HFFc6 (cell line): ENCODE measurements at places on chromosomes 3 and 15.

GRCh38 chr15:87826119-87826747 lies 430.3 kb downstream of the NTRK3 start:
- DNase-seq: no peak

DNA sequence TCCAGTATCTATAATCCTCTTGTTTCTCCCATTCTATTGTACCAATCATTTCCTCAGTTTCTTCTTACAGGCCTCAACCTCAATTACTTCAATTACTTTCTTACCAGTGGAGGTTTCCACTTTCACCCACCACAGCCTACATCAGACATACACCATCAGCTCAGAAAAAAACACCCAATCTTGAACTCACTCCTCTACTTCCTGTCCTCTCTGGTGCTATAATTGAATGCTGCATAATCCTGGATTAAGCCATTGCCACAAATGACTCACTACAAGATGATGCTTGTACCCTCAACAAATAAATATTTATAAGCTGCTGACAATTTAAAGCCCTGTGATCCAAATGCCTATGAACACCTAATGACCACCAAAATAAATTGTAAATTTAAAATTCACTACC lies 18.5 kb downstream of the RYK start:
- peak; percentile 36 for DNase-seq

- no peak for DNase-seq
These were observed 11.9 kb downstream of the ABHD6 start for GRCh38 chr3:58249358-58250092.

GRCh38 chr3:84096188-84096587 lies 862.6 kb upstream of the CADM2 start:
- DNase-seq: no peak

- DNase-seq: no peak
These were observed 28.6 kb downstream of the CLDN1 start for GRCh38 chr3:190293621-190294020.

DNA sequence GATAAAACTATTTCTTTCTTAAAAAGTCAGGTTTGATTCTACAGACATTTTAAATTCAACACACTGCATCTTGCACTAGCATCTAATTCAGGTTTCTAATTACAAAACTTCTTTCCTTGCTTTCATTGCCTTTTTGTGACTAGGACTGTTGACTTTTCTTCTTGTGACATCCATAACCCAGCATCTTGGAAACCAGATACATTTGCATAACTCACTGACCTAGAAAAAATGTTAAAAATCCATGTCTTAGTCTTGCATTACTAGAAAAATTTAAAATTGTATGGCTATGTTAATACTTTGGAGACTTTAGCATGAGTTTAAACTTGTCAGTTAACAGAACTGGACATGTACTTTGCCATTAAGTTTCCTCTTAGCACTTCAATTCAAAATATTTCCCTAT lies 72.7 kb downstream of the DTWD1 start:
- no peak for DNase-seq

- DNase-seq: no peak
These were observed at the start of gene DUSP7 for GRCh38 chr3:52056521-52056967. Gene DUSP7 (minus strand): TSS chr3:52056571. CDS start chr3:52056366, 205 bp downstream.

DNA sequence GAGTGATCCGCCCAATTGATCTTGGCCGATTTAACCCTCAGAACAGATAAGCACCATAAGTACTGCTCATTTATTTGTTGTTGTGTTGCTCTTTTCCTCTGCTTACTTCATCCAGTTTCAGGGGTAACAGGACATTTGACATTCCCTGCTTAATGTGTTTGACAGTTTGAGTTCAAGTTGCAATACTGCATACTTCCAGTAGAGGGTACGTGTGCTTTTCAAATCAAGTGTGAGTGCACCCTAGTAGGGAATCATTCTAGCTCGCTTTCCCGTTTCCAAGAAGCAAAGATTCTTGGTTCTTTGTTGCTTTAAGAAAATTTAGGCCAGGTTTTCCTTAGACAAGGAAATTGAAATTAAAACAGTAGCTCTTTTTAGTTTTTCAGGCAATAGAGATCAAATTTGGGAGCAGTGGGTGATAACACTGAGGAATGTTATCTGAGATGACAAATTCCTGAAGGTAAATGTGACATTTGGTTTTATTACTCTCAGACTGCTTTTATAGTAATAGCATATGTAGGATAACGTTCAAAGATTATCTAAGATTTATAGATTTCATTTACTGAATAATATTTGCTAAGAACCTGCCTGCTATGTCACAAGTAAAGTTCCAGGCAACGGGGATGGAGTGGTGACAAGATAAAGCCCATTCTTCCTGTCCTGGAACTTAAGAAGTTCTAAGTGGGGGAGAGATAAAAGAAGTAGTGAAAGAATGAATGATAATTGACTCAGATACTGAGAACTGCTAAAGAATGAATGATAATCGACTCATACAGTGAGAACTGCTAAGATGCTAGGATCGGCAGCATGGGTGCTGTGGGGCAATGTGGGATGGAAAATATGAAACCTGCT lies 73.3 kb downstream of the SYNPR start:
- DNase-seq: peak; percentile 49

DNA sequence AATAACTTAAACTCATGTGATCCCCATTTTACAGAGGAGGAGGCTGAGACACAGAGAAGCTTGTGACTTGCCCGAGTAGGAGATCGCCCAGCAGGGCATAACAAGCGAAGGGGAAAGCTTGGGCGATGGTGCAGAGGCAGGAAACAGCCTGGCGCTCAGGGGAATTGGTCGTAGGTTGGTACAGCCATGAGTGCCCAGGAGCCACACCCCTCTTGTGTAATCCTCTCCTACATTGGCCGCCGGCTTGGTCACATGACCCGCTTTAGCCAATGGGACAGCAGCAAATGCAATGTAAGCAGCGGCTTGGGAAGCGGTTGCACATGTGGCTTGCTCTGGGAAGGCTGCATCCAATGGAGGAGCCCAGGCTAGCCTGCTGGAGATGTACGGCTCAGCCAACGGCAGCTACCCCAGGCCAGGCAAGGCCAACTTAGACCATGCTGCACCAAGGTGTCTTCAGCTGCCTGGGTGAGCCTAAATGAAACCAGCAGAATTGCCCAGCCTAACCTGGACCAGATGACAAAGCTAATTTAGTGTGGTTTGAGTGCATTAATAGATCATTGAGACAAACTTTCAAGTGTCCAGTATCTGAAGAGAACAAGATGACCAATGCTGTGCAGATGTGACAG lies 50.3 kb upstream of the SLC6A6 start:
- DNase-seq: no peak

- peak; percentile 16 for DNase-seq
These were observed 46.0 kb downstream of the ALDH1L1 start for GRCh38 chr3:126134219-126134975.

- no peak for DNase-seq
These were observed 1036.1 kb downstream of the MCTP2 start for GRCh38 chr15:95267481-95267880.

DNA sequence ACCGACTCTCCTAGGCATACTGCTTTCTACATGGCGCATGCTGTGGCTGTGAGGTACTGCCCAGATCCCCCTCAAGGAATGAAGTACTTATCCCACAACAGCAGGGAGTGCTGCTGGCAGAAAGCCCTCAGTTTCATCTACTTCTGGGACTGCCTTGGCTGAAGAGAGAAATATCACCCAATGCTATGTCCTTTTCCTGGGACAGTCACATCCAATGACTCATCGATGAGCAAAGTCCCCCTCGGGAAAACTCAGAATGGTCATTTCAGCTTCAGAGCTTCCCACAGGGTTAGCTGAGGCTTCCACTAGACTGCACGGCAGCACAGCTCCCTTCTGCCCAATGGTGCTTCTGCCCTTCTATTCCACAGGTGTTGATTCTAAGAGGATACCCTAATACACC lies 3.6 kb upstream of the NMD3 start:
- DNase-seq: peak; percentile 33

DNA sequence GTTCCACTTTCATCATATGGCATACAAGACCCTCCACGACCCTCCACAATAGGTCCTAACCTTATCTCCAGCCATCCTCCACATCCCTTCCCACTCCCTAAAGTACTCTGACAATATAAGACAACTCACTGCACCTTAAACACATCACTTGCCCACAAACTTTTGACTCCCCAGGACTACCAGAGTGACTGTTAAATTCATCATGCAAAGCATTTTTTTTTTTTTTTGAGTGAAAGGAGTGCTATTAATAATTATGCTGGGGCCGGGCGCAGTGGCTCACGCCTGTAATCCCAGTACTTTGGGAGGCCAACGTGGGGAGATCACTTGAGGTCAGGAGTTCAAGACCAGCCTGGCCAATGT lies 55.8 kb downstream of the OSBPL10 start:
- no peak for DNase-seq

DNA sequence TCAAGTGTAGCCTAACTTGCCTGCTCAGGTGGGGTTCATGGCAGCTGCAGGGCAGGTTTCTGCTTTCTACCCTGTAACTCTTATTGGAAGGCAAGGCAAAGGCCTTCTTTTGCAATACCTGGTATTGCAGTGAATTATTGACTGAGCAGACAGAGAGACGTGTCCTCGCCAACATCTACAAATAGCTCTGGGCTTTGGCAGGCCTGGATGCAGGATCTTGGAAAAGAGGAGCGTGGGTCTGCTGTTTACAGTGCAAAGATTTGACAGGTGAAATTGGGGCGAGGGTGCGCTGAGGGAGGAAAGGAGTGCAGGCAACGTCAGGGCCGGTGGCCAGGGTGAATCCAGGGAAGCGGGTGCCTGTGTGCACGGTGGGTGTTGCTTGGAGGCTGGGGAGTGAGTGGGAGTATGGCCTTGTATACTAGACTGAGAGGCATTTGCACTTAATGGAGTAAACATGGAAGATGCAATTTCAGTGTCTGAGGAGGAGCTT lies 44.5 kb downstream of the ST6GAL1 start:
- no peak for DNase-seq

- DNase-seq: no peak
These were observed 47.9 kb upstream of the FEZF2 start for GRCh38 chr3:62421207-62421606.
